ENCODE measurements at places on chromosomes 6 and 20.

- DNase-seq, result no peak
These were observed 872 bp upstream of the RBM39 start for GRCh38 chr20:35742741-35743523.

DNA sequence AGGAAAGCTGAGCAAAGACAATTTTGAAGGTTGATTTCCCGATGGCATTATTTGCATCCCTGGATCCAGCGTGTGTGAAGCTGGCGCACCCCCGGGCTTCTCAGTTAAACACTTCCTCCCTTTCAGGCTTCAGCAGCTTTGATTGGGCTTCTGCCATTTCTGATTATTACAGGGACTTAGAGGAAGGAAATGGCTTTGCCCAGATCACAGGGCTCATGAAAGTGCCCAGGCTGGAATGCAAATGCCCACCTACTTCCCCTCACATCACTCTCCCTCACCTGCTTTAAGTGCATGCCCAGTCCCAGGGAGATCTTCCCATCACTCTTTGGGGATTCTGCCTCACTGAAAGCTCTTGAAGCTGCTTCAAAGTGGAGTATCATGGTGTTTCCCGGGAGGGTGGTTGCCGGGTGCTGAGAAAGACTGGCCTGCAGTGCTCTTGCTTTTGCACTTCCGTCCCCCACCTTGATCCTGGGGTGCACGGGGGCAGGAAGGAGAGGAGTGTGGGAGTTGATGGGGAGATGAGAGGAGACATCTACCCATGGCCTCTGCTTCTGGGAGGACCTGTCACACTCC, 28.3 kb downstream of the PHACTR3 start:
- peak; percentile 57 for DNase-seq

DNA sequence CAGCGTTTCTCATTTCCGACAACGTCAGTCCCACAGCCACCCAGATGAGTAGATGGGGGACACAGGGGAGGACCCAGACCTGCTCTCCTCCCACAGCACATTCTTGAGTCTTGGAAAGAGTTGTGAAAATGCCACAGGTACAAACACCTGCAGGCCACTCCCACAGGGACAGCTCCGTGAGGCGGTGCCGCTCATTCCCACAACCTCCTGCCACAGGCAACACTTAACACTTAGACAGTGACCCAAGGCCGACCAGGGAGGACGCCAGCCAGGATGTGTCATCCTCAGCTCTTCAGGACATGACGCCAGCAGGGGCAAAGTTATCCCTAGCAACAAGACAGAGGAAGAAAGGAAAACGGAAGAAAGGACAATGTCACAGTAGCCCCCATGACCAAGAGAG, 22.9 kb upstream of the HLA-B start:
- no peak for DNase-seq

- DNase-seq, result no peak
These were observed 281.3 kb downstream of the PTPRK start for GRCh38 chr6:128239146-128239545.

- no peak for DNase-seq
These were observed 103.9 kb downstream of the TTLL2 start for GRCh38 chr6:167428664-167429333.

DNA sequence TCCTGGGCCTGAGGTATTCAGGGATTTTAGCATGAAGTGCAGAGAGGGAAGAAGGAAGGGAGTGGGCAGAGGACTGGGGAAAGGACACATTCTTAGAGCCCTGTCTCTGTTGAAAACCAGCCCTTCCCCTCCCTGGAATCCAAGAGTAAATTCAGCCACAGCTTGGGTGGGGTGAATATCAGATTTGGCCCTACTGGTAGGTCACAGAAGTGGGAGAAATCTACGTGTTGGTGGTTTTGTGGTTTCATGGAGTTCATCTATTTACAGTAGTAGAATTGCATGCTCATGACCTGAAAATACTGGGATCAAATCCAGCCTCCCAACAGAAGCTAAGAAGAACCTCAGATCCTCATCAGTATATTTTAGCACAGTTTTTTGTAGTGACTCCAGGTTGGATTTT, 404.4 kb downstream of the BMP2 start:
- no peak for DNase-seq

GRCh38 chr6:10510592-10511367, 10.4 kb upstream of the GCNT2 start:
- DNase-seq, result no peak

DNA sequence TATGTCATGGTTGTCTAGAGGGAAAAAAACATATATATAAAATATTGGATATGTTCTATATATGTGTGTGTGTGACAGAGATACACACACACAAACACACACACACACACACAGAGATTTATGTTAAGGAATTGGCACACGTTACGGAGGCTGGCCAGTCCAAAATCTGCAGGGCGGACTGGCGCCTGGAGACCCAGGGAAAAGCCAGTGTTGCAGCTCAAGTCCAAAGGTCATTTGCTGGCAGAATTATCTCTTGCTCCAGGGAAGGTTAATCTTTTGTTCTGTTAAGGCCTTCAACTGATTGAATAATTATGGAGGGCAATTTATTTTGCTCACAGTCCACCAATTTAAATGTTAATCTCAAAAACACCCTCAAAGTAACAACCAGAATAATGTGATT, 37.5 kb upstream of the PDE7B start:
- DNase-seq, result no peak

Data from esophagus muscularis mucosa (tissue), 4 donors.